ENCODE measurements at places on chromosomes 12 and 14.

DNA sequence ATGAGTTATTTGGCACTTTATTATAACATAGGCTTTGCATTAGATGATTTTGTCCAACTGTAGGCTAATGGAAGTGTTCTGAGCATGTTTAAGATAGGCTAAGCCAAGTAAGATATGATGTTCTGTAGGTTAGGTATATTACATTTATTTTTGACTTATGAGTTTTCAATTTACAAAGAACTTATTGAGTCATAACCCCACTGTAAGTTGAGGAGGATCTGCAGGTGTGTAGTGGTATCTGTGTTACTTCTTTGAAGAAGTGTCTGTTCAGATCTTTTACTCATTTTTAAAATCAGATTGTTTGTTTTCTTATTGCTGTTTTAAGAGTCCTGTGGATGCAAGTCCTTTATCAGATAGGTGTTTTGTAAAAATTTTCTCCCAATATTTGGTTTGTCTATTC, 329.2 kb downstream of the RAD51B start:
- no peak for DNase-seq

DNA sequence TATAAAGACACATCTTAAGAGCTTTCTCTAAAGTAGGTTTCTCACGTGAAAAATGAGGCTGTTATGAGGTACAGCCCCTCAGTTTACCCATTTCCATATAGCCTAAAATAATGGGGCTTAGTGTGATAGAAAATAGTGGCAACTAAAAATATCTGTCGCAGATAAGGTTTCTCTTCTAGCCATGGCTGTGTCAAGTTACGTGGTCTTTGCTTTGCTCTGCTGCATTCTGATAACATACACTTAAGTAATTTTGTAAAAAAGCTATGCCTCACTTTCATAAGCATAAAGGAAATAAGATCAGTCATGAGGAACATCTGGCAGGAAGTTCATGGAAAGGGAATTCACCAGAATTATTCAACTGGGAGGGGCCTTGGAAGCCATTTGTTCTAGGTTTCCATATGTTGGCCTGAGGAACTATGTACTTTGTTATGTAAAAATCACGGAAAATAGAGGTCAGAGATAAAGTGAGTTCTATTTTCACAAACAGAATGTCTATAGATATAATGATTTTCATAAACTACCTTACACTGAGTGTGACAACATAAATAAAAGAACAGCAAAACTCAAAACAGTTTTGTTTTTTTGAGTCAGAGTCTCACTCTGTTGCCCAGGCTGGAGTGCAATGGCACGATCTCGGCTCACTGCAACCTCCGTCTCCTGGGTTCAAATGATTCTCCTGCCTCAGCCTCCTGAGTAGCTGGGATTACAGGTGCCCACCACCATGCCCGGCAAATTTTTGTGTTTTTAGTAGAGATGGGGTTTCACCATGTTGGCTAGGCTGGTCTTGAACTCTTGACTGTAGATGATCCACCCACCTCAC, 195.6 kb upstream of the KRR1 start:
- no peak for DNase-seq

DNA sequence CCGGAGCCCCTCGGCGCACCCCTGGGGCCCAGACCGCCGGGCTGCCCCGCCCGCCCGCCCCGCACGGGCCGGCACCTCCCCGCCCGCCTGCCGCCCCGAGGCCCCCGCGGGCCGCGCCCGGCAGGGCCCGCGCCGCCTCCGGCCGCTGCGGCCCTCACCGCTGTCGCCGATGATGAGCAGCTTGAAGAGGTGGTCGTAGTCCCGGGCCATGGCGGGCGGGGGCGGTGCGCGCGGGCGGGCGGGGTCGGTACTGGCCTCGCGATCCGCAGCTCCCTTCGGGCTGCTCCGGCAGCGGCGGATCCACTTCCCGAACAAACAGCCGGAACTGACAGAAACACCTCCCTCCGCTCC, at the start of gene RAB35:
RAB35 (minus strand) TSS at position 313 of the 351 bp plus-strand sequence; CDS start at position 210, 103 bp downstream.
- DNase-seq: no peak

DNA sequence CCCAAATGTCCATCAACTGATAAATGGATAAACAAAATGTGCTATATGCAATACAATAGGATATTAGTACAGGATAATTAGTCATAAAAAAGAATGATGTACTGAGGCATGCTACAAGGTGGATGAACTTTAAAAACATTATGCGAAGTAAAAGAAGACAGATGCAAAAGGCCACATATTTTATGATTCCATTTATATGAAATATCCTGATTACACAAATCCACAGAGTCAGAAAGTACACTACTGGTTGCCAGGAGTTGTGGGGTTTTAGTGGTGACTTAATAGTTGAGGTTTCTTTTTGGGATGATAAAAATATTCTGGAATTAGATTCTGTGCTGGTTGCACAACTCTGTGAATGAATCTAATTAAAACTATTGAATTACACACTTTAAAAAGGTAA, 12.6 kb downstream of the TRIM9 start:
- no peak for DNase-seq

DNA sequence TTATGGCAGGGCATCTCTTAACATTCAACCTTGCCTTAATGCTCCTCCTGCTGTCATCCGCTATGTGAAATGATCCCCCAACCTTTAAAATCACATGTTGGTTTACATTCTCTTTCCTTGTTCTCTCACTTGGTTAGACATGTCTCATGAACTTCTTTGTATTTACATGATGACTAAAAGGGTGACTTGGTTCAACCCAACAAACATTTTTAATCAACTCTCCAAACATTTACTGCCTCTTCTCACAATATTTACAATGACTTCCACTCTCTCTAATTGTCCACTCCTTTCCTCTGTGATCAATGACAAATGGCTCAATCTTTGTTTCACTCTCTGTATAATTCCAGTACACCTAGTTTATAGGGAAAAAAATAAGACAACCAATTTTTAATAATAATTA, 506.1 kb downstream of the NELL2 start:
- no peak for DNase-seq

- DNase-seq: no peak
These were observed 98.9 kb upstream of the PLEKHG7 start for GRCh38 chr12:92603741-92604432.

- no peak for DNase-seq
These were observed 168.4 kb upstream of the AVPR1A start for GRCh38 chr12:63319386-63319785.

- no peak for DNase-seq
These were observed 49.3 kb downstream of the ACTN1 start for GRCh38 chr14:68929623-68930307.

- no peak for DNase-seq
These were observed 42.6 kb downstream of the DLK1 start for GRCh38 chr14:100769035-100769939.

GRCh38 chr12:104582739-104583138, 126.0 kb downstream of the CHST11 start:
- DNase-seq: no peak

- no peak for DNase-seq
These were observed 69.2 kb downstream of the CRACR2A start for GRCh38 chr12:3683670-3684069.

GRCh38 chr12:3417937-3418462, 73.0 kb upstream of the PRMT8 start:
- DNase-seq: no peak

GRCh38 chr14:71142375-71143038, 235.2 kb downstream of the PCNX1 start:
- DNase-seq: no peak

DNA sequence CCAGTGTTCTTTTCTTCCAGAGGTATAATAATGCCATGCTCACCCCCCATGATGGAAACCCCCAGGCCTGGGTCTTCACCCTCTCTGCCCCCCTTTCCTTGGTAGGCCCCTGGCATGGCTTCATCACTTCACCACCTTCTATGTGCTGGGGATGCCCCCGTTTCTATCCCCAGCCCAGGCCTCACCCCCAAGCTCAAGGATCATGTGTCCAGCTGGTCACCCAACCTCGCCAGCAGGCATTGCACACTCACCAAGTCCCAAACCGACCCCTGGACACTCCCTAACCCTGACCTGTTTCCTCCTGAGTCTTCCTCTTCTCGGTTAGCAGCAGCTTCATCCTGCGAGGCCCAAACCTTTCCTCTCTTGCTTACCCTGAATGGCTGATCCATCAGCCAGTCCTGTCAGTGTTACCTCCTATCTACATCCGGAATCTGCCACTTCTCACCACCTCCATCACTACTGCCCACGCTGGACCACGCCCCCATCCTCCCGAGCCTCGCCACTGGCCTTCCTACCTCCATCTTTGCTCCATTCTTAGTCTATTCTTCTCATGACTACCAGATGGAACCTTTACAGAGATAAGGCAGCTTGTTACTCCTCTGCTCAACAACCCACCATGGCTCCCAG, 69.0 kb downstream of the MVK start:
- no peak for DNase-seq

- no peak for DNase-seq
These were observed 331.9 kb downstream of the BTG1 start for GRCh38 chr12:91813701-91814100.

DNA sequence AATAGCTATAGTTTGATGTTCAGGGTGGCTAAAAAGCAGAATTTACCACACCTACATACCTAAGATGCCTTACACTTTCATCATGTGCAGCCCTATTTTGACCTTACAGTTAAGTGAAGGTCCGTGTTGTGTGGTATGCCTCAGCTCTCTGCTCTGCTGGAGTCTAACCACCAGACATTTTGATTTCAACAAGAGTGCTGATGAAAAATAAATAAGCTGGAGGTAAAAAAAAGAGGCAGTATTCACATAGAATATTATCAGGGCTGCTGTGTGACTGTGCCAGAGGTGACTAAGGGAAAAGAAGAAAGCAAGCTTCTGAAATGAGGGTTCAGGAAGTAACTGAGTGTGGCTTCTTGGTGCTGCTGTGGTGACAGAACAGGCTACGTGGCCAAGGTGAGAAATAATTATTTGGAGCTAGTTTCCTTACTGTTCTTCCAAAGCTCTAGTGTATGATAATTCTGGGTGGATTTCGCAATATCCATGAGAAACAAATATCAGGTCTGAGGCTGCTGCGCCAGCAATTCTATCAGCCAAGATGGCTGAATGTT, 188.8 kb downstream of the STXBP6 start:
- DNase-seq: no peak

- no peak for DNase-seq
These were observed 86.5 kb downstream of the PPM1H start for GRCh38 chr12:62848418-62848817.

- DNase-seq: no peak
These were observed 50.6 kb downstream of the EP400 start for GRCh38 chr12:132000286-132000872.

DNA sequence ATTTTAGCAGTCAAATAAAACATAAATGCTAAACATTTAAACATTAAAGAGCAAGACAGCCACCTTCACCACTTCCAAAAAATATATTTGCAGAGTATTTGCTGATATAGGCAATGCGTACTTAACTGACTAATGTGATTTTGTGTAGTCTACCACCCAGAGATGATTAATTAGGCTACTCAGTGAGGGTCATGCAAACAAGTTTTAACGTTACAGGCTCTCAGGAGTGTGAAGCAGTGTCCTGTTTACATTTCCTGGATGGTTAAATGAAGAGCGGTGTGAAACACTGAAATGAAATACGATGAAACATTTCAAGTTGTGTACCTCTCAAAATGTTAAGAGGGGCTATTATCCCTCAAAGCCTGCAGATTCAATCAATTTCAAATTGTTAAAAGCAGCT, 165.8 kb upstream of the LRIG3 start:
- no peak for DNase-seq
